ENCODE measurements at places on chromosomes 5 and 9.

DNA sequence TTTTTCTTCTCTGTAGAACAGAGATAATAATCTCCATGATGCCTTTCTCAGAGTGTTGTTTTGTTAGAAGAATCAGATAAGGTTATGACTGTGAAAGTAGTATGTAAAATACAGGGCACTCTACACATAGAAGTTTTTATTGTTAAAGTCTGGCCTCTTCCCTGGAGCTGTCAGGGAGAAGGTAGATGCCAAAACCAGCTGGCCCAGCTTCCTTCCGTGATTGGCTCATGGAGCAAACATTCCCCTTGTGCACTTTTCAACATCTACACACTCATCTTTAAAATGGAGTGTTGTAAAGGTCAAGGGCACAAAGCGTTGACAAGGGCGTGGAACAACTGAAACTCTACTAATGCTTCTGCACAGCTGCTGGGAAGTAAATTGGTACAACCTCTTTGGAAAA, 7.4 kb upstream of the RNF183 start:
- no peak overlapping the region for H3K4me3 ChIP-seq
- H3K27ac ChIP-seq, result no peak overlapping the region
- no peak for DNase-seq

DNA sequence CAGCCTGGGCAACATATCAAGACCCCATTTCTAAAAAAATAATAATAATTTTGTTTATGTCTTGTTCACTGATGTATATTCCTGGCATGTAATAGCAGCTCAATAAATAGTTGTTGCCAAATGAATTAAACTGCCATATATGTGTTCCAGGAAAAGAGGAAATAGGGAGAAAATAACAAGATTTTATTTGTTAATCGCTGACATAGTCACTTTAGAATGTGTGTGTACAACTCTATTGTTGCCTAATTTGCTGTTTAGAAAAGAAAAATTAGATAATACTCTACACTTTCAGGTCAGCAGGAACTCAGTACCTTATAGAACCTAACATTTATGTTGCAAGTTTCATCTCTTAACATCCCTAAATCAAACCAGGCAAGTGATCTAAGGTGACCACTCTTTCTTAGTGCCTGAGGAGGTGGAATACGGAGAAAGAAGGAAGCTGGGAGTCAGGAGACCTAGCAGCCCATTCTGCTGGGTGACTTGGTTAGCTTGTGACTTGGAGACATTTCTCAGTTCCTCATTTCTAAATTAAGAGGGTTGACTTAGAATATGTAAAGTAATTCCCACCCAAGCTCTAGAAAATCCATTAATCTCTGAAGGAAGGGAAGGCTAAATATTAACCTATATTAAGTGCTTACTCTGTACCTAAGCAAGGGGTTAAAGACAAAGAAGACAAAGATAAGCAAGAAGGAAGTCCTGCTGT, 110.3 kb upstream of the IQGAP2 start:
- DNase-seq, result no peak
- no peak overlapping the region for H3K4me3 ChIP-seq
- peaks cover 5% of the 10 kb centered on the region for H3K4me1 ChIP-seq

GRCh38 chr5:160464466-160464797, 42.8 kb downstream of the PTTG1 start:
- no peak overlapping the region for H3K27ac ChIP-seq
- H3K4me3 ChIP-seq, result no peak overlapping the region
- H3K36me3 ChIP-seq, result no peaks in the 10 kb centered on the region
- no peaks in the 10 kb centered on the region for H3K4me1 ChIP-seq
- DNase-seq, result no peak

DNA sequence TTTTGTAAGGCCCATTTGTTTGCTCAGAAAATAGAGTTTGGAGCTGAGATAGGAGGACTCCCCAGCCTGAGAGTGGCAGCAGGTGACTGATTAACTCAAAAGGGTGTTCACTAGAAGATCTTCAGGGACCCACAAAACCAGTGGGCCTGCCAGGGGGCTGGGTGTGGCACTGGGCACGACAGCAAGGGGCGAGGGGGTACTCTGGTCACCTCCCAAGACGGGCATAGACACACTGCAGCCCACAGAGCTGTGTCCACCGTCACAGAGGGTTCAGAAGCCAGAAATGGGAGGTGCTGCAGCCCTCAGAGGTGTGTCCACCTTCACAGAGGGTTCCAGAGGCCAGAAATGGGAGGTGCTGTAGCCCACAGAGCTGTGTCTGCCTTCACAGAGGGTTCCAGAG, 75.6 kb upstream of the CACNA1B start:
- DNase-seq, result no peak
- H3K4me1 ChIP-seq, result no peaks in the 10 kb centered on the region
- H3K27me3 ChIP-seq, result no peaks in the 10 kb centered on the region
- H3K27ac ChIP-seq, result no peak overlapping the region
- peaks cover 33% of the 10 kb centered on the region for H3K36me3 ChIP-seq
- H3K4me3 ChIP-seq, result no peak overlapping the region

GRCh38 chr9:75858497-75859092, 31.9 kb upstream of the PCSK5 start:
- no peaks in the 10 kb centered on the region for H3K4me1 ChIP-seq
- DNase-seq, result no peak

GRCh38 chr5:152532714-152533113, 127.6 kb upstream of the NMUR2 start:
- H3K36me3 ChIP-seq, result no peaks in the 10 kb centered on the region
- peaks cover 3% of the 10 kb centered on the region for H3K4me1 ChIP-seq
- no peak overlapping the region for H3K27ac ChIP-seq
- no peak overlapping the region for H3K4me3 ChIP-seq
- no peak for DNase-seq
- H3K27me3 ChIP-seq, result no peaks in the 10 kb centered on the region

DNA sequence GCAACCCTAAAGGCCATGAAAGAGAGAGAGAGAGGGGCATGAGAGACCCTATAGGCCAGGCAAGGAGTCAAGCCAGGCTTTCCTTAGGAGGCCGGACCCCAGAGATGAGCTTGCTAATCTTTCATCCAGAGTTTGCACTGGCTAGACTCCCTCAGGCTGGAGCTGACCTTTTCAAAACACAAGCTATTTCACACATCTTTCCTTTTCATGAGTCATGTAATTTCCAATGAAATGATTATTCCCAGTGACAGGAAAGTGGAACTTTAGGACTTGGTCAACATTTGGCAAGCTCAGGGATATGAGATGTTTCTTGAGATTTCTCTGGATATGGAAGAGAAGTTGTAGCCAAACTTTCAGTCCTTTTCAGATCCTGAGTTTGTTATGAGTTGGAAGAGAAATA, 117.7 kb downstream of the TARS1 start:
- no peaks in the 10 kb centered on the region for H3K4me1 ChIP-seq
- no peak for DNase-seq
- no peaks in the 10 kb centered on the region for H3K36me3 ChIP-seq
- H3K27ac ChIP-seq, result no peak overlapping the region

- H3K27ac ChIP-seq, result no peak overlapping the region
- H3K4me1 ChIP-seq, result peaks cover 14% of the 10 kb centered on the region
- no peak overlapping the region for H3K4me3 ChIP-seq
- no peaks in the 10 kb centered on the region for H3K36me3 ChIP-seq
- no peaks in the 10 kb centered on the region for H3K27me3 ChIP-seq
- DNase-seq, result no peak
These were observed 111.1 kb downstream of the RGS3 start for GRCh38 chr9:113574441-113575262.

DNA sequence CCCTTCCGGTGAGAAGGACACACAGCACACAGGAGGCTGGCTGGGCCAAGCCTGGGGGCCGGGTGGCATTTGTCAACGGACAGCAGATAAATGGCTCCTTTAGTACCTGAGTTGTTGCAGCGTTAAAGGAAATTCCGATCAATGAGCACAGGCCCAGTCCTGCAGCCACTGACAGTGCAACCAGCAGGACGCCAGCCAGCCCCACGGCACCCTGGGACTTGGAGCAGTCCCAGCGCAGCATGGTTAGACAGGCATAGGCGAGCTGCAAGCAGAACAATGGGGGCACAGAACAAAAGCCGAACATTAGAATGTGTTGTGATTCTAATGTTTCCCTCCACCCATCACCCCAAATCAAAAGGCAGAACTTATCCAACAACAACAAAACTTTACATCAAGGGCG, 39.3 kb downstream of the PTCH1 start:
- no peak overlapping the region for H3K4me3 ChIP-seq
- H3K27me3 ChIP-seq, result no peaks in the 10 kb centered on the region
- DNase-seq, result no peak
- H3K4me1 ChIP-seq, result peaks cover 14% of the 10 kb centered on the region

DNA sequence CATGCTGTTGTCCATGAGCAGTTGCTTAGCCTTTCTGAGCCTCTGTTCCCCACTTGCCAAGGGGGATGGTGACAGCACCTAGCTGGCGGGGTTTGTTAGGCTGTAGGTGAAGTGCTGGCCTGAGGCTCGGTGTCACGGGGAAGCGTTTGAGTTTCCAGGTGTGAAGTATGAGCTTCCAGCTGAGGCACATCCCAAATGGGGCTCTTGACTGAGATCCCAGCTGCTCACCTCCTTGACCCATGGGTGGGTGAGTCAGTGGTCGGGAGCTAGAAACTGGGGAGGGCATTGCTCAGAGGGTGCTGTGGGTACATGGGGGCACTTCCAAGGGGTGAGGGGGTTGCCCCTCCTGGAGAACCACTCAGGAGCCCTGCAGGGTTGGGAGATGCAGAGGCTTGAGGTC, 26.4 kb upstream of the RNF130 start:
- no peak overlapping the region for H3K27ac ChIP-seq
- H3K36me3 ChIP-seq, result no peaks in the 10 kb centered on the region
- no peak overlapping the region for H3K4me3 ChIP-seq
- DNase-seq, result no peak
- H3K4me1 ChIP-seq, result no peaks in the 10 kb centered on the region

- no peak for DNase-seq
- H3K27me3 ChIP-seq, result no peaks in the 10 kb centered on the region
- H3K4me1 ChIP-seq, result no peaks in the 10 kb centered on the region
- H3K4me3 ChIP-seq, result no peak overlapping the region
These were observed 15.5 kb upstream of the LOX start for GRCh38 chr5:122093415-122094180.
